ENCODE measurements at places on chromosomes 3 and 15.

- peak; percentile 24 for DNase-seq
These were observed 26.9 kb upstream of the LINGO1 start for GRCh38 chr15:77659350-77660321.

DNA sequence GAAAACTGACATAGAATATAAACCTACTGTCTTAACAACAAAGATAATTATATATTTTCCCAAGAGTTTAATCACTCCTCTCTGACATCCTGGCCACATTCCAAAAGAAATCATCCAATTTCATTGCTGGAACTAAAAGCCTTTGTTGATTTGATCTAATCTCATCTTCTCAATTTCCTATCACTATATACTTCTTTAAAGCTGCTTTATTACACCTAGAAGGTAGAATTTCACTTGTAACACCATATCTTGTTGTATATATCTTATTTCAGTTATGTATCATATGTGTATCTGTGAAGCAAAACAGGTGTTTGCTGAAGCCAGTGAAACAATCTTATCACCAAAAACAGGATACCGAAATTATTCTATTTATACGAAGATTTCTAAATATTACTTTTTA, 740.2 kb downstream of the ROBO1 start:
- DNase-seq: no peak

DNA sequence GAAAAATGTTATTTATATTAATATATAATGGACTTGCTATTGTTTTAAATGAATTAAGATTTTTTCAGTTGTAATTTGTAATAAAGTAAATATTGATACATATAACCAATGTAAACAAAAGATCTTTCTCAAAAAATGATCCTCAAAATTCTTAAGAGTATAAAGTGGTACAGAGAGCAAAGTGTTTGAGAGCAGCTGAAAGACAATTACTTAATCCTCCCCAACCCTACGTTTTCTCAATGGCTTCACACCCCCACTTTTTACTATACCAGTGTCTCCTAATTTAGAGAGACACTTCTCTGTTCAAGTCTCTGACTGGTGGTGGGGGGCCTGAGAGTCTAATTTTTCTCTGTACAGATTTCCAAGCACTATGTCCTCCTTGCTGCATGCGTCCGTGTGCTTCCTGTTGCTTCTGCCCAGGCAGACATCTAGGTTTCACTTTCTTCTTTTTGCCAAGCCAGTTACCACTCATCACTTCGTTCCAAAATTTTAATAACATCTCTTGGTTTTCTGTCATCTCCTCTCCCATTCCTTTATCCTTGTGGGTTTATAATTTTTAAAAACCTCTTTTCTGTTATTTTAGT, 276.3 kb upstream of the DNAJC19 start:
- DNase-seq: no peak

DNA sequence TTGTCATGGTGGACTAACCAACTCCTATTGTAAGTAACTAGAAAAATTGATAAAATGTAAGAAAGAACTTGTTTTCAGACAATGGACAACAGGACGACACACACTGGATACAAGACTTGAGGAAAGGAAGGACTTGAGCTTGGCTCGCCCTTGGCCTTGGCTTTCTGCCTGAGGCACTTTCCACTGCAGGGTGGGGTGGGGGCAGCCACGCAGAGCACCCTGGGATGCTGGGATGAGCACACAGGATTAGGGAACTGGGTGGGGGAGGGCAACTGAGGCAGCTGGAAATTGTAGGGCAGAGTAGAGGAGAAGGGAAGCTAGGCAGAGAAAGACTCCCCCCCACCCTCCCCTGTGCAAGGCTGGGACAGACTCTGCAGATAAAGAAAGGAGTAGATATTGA, 25.5 kb upstream of the HHATL start:
- no peak for DNase-seq

- no peak for DNase-seq
These were observed 17.4 kb downstream of the DET1 start for GRCh38 chr15:88529021-88529630.

- DNase-seq: peak; percentile 19
These were observed 420.3 kb upstream of the CFAP20DC start for GRCh38 chr3:59469948-59470723.

- no peak for DNase-seq
These were observed 83.4 kb downstream of the CHSY1 start for GRCh38 chr15:101168463-101168824.

DNA sequence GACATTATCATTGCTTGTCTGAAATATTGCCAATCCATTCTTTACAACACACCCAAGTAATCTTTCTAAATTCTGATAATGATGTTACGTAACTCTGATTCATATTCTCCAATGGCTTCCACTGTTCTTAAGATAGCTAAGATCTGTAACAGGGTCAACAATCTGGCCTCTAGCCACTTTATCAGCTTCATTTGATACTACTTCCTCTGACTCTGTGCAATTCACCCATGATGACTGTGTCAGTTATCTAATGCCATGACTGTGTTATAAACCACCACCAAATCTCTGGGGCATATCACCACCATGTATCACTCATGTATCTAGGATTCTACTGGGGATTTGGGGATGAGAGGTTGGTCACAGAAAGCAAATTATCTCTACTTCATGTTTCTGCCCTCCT, 44.0 kb downstream of the CD200 start:
- no peak for DNase-seq

DNA sequence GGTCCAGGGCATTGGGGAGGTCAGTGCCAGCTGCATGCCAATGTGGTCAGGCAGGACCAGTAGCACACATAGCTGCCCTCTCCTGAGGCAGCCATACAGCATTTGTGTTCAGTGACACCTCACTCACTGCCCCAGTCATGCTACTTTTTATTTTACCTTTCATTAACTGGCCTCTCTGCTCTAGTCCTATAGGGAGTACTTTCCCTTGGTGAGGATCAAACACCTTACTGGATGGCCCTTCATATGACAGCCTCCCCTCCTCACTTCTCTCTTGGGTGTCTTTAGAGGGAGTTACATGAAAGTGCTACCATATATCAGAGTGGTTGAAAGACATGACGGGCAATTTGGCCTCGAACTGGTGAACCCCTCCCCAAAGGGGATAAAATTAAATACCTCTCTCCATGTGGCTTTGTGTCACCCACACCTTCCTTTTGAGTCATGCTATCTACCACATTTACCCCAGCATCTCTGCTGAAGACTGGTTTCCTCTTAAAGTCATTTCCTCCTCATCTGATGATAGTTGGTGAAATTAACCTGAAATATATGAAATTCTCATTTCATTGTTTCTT, 17.6 kb downstream of the RLBP1 start:
- DNase-seq: no peak

Data from activated naive CD4-positive, alpha-beta T cell treated with anti-CD3 and anti-CD28 coated beads, Interleukin-2, amount 50 U/mL, for 16 hours (primary cell).